Kidney (tissue), 22 donors: ENCODE measurements at places on chromosomes 7 and 10. TPM values are rescaled to one million over a fixed set of nuclear protein-coding genes. Genes with fewer than 3 reads are reported as not detected.

DNA sequence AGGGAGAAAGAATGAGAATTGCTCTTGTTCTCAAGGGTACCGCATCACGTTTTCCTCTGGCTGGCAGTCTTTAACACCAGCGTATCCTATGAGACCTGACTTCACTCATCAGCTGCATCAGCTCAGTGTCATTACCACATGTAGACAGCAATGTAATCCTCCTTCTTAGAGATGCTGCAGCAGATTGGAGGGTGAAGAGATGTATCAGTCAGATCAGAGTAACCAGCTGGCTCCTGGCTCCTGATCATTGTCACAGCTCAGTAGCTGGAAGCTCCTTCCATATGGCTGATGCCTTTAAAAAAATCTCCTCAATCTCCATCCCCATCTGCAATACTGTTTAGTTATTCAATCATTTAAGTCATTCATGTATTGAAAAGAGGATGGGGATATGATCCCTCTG, 39.7 kb upstream of the EPHB6 start:
- peak; percentile 17 for DNase-seq

DNA sequence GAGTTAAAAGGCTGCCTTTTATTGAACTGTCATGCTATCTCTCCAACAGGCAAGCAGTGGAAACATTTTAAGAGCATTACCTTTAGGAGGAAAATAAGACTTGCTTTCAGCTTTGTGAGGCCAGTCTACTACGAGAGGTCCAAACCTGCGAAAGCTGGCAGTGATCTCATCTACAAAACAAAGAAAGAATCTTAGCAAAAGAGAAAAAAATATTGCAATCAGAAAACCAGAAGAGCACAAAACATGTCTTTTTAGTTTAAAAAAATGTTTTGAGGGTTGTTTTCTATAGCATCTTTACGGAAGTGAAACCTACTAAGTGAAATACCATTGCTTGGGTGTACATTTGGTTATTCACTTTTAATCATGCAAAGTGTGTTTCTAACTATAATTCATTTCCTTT, 147.9 kb downstream of the CPEB3 start:
- DNase-seq = no peak

DNA sequence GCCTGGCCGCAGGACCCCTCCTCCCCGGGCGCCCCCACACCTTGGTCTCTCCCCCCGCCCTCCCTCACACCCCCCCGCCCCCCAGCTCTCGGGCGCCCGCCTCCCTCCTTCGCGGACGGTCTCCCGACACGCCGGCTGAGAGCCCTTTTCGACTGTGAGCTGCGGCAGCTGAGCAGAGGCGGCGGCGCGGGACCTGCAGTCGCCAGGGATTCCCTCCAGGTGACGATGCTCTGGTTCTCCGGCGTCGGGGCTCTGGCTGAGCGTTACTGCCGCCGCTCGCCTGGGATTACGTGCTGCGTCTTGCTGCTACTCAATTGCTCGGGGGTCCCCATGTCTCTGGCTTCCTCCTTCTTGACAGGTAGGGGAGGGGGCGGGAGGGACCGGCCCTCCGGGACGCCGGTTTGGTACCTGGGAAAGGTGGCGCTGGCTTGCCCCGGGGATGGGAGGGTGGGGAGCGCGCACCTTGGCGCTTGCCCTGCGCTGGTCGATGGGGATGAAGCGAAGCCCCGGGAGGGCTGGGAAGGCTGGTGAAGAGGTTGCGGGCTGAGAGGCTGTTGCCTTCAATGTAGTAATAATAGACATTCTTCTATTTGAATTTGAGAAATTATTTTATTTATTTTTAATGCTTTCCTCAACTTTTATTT, at the start of gene BMPER:
TSS of gene BMPER (plus strand) at position 151 of the 644 bp plus-strand sequence. CDS start at position 226, 75 bp downstream.
- DNase-seq = peak; percentile 85

Gene RAB19
- 0.82 TPM for polyA plus RNA-seq

Gene SCART1
- polyA plus RNA-seq = 0.37 TPM

GRCh38 chr7:111199643-111200042, 108.7 kb downstream of the LRRN3 start:
- DNase-seq = no peak

Gene ABCB8
- 34.3 TPM for polyA plus RNA-seq

GRCh38 chr7:33729726-33730125, 175.6 kb upstream of the BMPER start:
- DNase-seq = no peak

GRCh38 chr10:50512743-50513416, 110.9 kb downstream of the SGMS1 start:
- DNase-seq = no peak

- no peak for DNase-seq
Observed at GRCh38 chr7:88866265-88866863, 70.8 kb upstream of the TEX47 start.

- no peak for DNase-seq
Observed at GRCh38 chr10:86651021-86651471, 3.3 kb upstream of the OPN4 start.

DNA sequence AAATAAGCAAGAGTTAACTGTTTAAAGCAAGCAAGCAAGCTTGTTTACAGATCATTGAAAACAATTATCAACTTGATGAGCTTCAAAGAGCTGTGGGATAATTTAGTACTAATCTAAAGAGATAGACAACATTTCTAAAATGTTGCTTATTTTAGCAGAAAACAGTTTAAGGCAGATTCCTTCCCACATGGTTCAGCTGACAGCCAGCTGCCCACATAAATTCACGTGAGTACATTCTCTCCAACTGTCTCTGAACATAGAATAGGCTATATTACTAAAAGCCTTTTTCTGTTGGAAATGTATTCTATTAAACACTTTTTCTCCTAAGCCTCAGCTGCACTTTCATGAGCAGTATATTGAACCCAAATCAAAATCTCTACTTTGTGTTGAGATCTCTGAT, 174.1 kb downstream of the LRRN3 start:
- DNase-seq = no peak

DNA sequence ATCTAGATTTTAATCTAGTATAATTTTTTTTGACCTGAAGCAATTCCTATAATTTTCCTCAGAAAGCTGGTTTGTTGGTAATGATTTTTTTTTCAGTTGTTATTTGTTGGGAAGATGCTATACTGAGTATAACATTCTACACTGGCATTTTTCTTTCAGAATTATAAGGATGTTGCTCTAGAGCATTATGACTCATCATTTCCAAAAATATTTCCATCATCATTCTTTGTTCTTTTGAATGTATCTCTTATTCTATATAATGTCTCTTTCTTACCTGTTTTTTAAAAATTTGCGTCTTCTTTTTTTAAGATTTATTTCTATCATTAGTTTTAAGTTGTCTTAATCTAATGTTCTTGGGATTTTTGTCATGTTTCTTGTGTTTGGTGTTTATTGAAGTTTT, 356.5 kb upstream of the KCND2 start:
- DNase-seq = no peak

Gene HNRNPF
- 74.0 TPM for polyA plus RNA-seq

Gene ZNF853
- polyA plus RNA-seq = 3.4 TPM

- no peak for DNase-seq
Observed at GRCh38 chr7:90613088-90613498, 17.0 kb downstream of the CDK14 start.

DNA sequence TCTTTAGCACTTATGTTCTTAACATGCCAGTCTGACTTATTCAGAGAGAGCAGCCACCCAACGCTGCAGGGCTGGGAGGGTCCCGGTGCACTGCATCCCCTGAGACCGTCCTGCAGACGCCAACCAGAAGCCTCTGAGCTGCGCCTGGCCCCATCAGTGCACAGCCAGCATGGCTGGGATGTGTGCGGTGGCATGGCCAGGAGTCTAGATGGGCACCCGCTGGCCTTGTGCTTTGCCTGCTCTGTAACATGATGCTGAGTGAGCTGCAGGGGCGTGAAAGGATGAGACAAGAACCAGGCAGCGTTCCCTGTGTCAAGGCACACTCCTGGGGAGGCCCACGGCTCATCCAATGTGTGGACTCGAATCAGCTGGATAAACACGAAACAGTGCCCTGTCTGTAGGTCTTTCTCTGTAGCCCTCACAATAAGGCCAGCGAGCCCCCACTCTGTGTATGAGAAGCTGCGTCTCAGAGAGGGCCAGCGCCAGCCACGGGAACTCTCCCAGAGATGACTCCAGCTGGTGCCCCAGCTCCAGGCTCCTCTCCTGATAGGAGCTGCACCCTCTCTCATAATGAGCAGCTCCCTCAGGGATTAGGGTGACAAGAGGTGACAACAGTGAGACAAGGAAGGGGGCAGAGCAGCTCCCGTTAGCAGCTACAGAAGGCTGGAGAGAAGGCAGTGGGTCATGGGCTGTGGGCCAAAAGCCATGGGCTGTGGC, 96.8 kb downstream of the TNS3 start:
- no peak for DNase-seq
